Cardiac muscle cell (in vitro differentiated cells and primary cell): ENCODE measurements at places on chromosomes 12 and 14. TPM values are rescaled to one million over a fixed set of nuclear protein-coding genes. Genes with fewer than 3 reads are reported as not detected.

GRCh38 chr12:90622431-90622830, 332.5 kb downstream of the CCER1 start:
- DNase-seq = no peak

- peak; percentile 99 for DNase-seq
Observed at GRCh38 chr12:108696111-108696995, 35.0 kb downstream of the CORO1C start.

- DNase-seq = peak; percentile 71
Observed at GRCh38 chr12:38921025-38921677, 15.8 kb upstream of the CPNE8 start.

CLEC1B gene
- not detected in 2 replicates for polyA plus RNA-seq

GRCh38 chr12:14514946-14515345, 52.7 kb downstream of the PLBD1 start:
- DNase-seq = no peak

PTGES3 gene
- polyA plus RNA-seq = 210 and 262 TPM in 2 replicates
